Posterior cingulate gyrus (tissue), 11 donors: ENCODE measurements at places on chromosomes 5 and 9.

DNA sequence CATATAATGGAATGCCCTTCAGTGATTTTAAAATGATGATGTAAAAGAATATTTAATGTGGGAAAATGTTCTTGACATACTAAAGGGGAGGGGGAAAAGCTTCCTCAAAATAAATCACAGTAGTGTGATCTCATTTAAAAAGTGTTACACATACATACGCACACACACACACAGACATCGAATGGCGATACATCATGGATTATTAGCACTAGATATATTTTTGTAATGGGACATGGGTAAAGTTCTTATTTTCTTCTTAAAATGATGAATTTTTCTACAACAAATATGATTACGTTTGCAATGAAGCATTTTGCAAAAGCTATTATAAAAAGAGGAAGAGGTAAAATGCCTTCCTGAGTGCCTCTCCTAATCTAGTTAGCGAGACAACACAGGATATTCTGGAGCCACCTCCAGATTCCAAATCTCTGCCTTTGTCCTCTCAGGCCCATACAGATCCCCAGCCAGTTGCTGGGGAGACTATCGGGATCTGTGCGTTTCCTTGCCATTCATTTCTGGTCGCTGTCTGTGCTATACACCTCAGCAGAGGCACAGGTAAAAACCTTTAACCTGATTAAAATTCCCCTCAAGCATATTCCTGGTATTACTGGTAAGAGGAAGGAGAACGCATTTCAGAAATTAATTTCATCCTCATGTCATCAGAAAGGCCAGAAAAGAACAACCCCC, 69.6 kb downstream of the SLC28A3 start:
- DNase-seq: no peak

DNA sequence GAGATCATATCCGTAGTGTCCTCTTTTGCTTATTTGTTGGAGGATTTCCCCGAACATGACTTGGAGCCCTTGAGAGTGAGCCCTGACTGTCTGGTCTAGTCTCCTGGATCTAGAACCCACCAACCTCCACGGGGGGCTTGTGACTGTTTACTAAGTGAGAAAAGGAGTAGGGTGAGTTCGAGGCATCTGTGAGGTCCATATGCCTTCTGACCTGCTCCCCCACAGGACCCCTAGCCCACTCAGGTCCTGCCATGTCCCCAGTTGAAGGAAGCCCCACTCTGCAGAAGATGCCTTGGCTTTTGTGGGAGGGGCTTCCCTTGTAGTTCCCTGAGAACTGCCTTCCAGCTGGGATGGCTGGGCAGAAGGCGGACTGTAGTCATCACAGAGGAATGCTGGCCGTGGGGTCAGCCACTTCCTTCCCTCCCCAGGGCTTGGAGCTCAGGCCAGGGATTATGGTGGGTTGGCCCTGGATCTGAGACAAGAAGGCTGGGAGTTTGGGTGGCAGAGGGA, 7.0 kb upstream of the IRF1 start:
- DNase-seq: no peak

GRCh38 chr5:84301535-84301934, 83.1 kb downstream of the EDIL3 start:
- no peak for DNase-seq

DNA sequence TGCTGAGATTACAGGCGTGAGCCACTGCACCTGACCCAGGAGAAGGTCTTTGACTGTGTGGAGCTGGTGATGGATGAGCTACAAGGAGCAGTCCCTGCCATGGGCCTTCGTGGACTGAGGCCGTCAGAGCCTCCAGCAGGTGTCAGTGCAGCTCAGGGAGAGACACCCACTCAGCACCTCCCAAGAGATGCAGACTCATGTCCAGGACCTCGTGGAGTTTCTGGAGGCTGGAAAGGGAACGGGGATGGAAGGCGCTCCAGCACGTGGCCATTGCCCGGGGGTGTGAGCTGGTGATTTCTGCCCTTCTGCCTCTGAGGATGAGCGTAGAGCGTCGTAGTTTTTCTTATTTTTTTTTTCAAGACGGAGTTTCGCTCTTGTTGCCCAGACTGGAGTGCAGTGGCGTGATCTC, 9.5 kb downstream of the TOR4A start:
- DNase-seq: no peak

DNA sequence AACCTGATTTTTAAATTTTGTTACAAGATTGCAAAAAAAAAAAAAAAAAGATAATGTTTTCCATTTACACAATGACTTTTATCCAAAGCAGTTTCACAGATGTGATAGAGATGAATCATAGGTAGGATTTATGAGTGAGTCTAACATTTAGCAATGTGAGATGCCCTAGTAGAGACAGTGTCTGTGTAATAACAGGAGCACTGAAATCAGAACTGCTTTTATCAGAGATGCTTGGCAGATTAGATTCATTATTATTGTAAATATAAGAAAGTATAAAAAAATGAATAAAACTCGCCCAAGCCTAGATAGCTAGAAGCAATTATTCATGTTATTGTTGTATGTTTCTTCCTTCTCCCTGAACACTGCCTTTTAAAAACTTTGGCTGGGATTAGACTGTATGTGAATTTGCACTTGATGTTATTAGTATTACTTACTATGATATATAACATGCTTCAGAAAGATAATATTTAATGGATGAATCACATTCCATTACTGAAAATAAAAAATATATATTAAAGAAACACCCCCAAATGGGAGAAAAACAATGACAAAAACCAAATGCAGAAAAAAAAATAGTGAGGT, 567.3 kb upstream of the KLF4 start:
- no peak for DNase-seq

- DNase-seq: peak; percentile 58
Measured at GRCh38 chr9:116589392-116590354, 97.4 kb upstream of the TRIM32 start.

DNA sequence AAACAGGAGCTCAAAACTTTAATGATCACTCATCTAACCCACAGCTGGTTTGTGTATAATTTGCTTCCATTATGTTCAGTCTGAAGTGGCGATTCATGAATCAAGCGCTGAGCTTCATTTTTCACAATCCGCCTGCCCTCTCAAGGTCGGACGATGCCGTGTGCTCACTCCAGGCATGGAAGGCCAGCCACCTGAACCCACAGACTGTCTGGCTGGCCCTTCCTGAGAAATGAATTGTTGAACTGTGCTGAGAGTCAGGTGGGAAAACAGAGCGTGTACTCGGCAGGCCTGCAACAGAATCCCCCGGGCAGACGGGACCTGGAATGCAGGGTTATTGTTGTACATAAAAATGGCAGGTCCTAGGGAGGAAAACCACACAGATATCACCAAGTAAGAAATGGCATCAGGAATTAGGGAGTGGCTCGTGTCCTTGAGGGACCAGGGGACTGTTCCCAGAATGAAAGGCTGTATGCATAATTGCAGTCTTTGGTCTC, 375.7 kb downstream of the IRX2 start:
- no peak for DNase-seq

DNA sequence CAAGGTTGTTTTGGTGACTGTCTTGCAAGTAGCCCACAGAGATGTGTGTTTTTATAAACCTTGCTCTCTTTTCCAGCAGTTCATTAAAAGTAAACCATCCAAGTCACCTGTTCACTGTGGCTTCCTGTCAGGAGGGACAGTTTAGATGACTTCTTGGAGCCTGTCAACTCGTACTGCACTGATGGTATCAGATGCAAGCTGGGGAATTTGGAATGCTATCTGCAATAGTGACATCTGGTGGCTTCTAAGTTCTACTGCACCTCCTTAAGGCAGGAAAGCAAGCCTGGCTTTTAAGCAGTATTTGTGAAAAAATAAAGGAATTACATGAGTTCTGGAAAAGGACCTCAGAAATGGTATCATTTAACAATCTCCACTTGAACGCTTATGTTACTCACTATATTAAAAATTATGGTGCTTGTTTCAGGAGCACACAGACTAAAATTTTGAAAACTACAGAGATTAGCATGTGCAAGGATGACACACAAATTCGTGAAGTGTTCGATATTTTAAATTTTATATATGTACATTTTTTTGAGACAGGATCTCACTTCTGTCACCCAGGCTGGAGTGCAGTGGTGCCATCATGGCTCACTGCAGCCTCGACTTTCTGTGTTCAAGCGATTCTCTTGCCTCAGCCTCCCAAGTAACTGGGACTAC, 164.0 kb downstream of the TTC39B start:
- no peak for DNase-seq

- DNase-seq: no peak
Measured at GRCh38 chr5:92119110-92119509, 736.0 kb upstream of the ARRDC3 start.

DNA sequence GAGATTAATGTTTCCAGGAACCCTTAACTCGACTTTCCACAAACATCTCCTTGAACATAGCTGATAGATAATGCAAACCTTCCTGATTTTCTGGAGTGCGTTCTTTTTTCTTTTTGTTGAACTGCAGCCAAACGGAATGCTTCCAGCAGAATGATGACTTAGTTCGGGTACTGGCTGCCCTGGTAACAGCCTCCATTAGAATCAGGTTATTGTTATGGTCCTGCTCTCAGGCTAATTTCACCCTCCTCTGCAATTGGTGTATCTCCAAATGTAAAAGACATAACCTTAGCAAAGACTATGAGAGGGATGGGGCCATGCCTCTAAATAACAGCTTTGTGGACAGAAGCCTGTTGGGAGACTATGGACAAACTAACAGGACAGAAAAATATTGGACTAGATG, 116.5 kb downstream of the PDE4D start:
- DNase-seq: no peak

DNA sequence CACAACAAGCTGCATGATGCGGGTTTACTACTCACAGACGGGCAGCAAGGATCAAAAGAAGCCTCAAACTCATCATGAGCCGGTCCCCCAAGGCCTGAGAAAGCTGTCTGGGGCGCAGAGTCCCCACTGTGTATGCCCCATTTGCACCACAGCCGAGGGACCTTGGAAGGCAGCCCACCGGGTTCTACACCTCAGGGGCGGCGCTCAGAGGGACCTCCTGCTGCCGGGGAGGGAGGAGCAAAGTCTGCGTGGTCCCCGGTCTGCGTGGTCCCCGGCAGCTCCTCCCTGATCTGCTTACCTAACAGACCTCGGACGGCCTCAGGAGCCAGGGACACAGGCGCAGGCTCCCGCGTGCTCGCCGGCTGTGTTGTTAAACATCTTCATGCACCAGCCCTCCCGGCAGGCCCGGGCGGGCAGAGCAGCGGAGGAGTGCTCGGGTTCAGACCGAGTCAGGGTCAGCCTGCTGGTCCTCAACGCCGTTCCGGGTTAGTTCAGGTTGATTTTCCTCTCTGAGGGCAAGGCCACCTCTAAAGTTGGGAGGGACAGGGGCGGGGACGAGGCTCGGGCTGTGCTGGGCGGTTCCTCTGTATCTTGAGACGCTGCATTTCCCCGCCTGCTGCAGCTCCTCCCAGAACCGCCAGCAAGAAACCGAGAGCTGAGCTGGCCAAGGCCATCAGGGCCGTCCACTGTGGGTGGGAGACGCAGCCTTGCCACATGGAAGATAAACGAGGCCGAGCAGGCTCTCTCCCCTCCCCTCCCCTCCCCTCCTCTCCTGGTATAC, 74.6 kb downstream of the MRPL36 start:
- no peak for DNase-seq

DNA sequence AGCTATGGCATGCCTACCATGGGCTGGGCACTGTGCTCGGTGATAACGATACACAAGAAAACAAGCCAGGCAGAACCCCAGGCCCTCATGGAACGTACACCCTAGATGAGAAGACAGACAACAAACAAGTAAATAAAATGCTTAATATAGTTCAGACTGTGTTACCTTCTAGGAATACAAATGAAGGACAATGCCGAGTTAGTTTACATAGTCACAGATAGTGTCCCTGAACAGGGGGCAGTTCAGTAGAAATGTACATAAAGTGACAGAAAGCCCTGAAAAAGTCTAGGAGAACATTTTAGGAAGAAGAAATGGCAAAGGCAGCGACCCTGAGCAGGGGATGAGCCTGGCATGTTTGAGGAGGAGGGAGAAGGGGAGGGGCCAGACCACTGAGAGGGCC, 21.7 kb downstream of the SLC22A5 start:
- DNase-seq: no peak
